ENCODE measurements at places on chromosomes 12 and 14.

DNA sequence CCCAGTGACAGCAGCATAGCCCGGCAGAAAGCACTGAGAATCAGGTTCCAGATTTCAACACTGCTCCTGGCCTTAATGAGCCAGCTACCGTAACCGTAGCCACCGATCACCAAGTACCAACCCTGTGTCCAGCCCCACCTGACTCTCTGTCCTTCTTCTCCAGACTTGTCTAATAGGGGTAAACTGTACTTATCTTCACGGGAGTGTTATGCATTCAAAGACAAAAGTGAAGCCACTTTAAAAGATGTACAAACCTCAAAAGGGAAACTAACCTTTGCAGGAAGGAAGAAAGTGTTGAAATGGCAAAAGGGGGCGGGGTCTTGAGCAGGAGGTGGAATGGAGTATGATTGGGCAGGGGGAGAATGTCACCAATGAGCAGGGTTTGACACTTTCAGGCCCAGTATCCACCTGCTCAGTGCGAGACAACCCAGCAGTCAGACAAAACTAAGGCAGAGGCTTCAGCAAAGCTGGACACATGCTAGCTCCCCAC is 226.1 kb downstream of the CHST11 start:
- no peak for DNase-seq

DNA sequence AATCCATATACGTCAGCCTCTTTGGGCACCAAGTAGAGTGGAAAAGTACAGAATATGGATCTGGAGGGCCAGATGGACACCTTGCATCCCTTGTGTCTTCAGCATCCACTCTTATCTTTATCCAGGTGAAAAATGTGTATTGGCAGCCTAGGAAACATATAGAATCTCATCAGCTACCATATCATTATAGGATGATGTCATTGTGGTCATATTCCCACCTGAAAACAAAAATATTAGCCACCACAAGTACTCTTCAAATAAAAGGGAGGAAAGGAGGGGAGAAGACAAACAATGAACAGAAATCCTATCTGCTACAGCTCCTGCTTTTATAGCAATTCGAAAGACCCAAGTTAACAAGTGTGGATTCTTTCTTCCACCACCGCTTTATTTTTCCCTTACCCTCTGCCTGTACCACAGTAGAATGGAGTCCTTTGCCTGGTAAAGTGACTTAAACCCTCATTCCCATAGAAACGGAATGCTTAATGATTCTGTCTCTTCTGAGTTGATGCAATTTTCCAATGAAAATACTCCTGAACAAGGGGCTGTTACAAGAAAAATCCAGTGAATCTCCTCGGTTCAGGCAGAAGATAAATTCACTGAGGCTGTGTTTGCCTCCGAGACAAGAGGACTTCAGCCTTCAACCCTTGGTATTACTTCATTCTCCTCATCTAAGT is 13.8 kb upstream of the IL26 start:
- no peak for DNase-seq

DNA sequence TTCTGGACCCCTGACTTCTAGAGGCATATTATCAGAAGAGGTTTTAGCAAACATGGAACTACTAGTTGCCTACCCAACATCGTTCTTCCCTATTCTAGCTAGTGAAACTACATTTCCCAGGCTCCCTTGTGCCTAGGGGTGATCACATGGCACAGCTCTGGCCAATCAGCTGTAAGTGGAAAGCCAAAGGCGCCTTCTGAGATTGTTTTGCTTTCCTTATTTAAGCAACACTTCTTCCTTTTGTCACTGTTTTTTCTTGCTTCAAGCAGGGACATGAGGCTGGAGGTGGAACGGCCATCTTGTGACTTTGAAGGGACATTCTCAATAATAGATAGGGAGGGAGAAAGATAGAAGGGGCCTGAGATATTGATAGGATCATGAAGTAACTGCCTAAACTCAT is 136.7 kb downstream of the ZNF664 start:
- DNase-seq, result no peak

DNA sequence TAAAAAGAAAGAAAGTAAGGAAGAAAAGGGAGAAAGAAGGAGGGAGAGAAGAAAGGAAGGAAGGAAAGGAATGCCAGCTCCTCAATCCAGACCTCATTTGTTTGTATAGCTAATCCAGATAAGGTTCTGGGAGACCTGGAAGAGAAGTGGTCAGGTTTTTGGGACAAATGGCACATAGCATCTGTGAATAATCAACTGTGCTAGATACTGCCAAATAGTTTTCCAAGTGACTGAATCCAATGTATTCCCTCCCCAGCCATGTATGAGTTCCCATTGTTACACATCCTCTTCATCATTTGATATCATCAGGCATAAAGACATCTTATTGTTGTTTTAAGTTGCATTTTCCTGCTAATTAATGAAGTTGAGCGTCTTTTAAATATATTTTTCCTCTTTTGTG is 18.6 kb upstream of the PTGR2 start:
- no peak for DNase-seq

DNA sequence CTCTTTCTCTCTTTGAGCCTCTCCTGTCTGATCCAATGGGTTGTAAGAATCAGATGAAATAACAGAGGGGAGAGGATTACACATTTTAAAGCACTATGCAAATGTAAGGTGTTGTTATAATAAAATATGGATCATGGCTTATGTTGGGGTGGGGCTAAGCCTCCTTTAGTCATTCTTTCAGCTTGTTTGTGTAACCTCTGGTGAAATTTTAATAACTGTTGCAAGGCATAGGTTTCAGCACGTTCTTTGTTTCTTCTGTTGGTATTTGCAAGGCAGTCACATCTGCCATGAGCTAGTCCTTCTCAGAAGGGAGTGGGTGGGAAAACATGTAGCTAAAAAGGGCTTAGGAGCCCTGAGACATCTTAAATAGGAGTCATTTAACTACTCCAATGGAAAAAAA is 74.8 kb upstream of the FRMD6 start:
- DNase-seq, result no peak

GRCh38 chr14:99612071-99612737 is 8.2 kb upstream of the CCDC85C start:
- peak; percentile 11 for DNase-seq

GRCh38 chr12:114339626-114340025 is 66.3 kb downstream of the TBX5 start:
- DNase-seq, result no peak

DNA sequence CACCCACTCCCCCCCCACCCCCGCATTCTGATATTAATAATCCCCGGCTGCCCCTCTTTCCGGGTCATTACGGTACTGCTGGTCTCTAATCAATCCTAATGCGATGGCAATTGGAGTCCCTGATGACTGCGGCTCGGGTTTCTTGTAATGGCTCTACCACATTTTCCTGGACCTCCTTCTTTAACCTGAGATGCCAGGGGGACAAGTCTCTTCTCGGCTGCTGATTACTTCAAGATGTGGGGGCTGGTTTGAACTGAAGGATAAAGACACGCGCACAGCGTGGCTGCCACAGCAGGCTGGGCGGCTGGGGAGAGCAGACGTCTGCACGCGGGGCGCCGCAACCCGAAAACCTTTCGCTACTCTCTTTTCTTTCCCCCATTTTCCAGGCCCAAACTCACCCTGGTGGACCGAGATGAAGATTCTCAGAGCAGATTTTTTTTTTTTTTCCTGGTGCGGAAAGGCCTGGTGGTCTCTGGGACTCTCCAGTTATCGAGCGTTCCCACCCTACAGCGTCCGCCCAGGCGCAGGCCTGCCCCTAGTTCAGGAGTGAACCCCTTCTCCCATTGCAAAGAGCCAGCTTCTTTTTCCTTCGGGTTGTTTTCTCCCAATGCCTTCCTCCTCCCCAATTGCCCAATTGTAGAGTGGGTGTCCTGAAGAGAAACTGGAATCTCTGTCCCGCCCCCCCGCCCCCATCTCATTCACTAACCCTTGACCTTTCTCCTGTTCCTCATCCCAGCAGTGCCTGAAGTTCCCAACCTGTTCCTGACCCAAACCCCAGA is 6.0 kb upstream of the SIX1 start:
- no peak for DNase-seq

GRCh38 chr14:70047598-70048312 is 141.0 kb downstream of the SLC8A3 start:
- DNase-seq, result no peak

DNA sequence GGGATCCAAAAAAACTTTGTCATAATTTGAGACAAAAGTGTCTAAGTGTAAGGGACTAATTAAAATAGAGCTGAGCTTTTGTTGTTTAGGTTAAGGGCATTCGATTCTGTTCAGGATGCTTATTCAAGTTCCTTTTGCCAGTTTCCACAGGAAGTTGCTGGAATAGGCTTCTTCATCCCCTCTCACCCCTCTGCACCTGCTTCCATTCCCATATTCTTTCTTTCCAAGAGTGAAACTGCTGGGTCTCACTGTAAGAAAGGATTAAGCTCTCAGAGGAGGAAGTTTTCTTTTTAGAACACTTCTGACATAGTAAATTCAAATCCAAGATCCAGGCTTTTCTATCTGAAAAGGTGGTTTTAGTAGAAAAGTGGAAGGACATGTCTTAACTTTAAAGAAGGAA is 61.4 kb downstream of the POLR3B start:
- DNase-seq, result no peak

GRCh38 chr14:95490138-95490509 is 26.3 kb downstream of the SYNE3 start:
- peak; percentile 88 for DNase-seq

GRCh38 chr14:91899213-91899612 is 31.9 kb upstream of the TC2N start:
- no peak for DNase-seq

GRCh38 chr14:44353805-44354204 is 153.3 kb downstream of the FSCB start:
- no peak for DNase-seq

DNA sequence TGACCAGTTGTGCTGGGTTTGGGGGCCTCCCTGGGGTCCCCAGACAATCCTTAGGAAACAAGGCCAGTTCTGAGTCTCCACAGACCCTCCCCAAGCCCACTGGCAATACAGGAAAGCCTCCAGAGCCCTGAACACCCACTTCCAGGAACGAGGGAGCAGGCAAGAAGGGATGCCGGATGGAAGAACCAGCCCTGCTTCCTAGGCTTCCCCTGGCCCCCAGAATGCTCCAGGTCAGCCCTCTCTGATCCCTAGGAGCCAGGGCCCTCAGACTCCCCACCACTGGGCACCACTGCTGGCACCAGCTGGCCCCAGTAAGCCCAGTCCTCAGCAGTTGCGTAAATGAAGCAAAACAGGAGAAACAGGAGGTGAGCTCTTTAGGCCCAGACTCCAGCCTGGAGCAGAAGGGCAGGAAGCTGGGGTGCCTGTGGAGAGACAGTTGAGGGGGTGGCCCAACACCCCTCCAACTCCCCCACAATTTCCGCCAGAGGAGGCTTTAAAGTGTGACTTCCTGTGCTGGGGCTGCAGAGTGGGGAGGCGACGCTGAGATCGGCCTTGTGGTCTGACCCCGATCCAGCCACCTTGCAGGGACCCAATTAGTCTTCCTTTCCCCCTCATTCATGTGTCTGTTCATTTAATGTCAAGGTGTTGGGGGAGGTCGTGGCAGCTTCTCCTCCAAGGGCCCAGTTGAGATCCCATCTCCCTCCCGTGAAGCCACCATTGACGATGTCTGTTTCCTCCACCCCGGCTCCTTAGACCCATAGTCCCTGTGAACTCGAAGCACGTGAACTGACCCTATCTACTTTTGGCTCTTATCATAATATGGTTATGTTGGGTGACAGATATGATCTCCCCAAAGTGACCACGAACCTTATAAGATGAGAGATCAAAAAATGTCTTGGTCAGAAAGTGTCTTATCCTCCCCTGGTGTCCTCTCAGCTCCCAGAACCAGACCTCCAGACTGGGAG is 4.7 kb downstream of the TNFRSF1A start:
- DNase-seq, result no peak

DNA sequence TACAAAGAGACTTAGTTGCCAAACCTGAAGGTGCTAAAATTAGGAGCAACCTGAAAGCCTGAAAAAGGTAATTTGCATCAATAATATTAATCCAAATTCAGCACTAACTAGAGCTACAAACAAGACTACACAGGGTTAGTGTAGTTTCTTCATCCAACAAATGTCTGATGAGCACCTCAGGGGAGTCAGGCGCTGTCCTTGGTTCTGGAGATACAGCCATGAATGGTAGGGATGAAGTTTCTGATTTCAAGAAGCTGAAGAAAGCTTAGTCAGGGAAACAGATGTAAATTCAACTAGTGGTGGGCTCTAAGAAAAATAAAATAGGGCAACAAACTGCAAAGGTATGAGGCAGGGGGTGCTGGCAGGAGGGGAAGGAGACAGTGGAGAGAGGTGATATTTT is 266.3 kb downstream of the GLT1D1 start:
- no peak for DNase-seq

- DNase-seq, result no peak
Observed at GRCh38 chr12:67471810-67472209, 176.7 kb upstream of the DYRK2 start.

DNA sequence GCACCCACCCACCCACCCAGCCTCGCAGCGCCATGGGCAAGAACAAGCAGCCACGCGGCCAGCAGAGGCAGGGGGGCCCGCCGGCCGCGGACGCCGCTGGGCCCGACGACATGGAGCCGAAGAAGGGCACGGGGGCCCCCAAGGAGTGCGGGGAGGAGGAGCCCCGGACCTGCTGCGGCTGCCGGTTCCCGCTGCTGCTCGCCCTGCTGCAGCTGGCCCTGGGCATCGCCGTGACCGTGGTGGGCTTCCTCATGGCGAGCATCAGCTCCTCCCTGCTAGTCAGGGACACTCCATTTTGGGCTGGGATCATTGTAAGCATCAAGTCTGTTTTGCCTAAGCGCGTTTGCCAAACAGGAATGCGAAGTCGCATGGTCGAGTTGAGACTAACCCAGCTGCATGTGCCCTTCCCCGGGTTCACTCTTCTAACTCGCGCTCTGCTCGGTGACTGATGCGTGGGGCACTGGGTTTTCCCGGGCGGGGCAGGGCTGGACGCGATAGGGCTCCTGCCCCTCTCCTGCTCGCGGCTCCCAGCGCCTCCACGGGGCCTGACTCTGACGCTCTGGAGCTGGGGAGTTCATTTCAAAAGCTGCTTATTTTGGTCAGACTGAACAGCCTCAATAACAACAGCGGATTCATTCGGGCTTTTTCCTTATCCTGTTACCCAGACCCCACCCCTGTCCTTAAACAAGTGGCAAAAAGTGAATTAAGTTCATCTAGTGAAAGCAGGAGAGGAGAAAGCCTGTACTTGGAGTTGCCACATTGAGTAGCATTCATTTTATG is 458 bp downstream of the SSPN start:
- DNase-seq, result no peak

DNA sequence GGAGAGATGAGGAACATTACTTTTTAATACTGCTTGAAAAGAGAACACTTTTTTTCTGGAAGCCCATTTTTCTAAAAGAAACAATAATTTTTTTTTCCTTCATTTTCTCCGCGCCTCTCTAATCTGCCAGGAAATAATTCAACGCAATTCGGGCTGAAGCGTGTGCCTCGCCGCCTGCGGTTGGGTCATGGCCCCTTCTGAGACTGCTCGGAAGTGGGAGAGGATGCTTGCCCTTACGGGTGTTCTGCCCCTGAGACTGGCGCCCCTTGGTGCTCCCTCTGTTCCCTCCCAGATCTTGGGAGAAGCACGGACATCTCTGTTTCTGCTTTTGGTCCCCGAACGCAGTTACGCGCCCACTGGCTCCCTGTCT is 332 bp upstream of the TBC1D30 start:
- DNase-seq, result no peak

- no peak for DNase-seq
Observed at GRCh38 chr12:54565310-54565985, 16.0 kb downstream of the PDE1B start.

GRCh38 chr14:72513965-72514659 is 379.8 kb downstream of the DPF3 start:
- no peak for DNase-seq

- DNase-seq, result no peak
Observed at GRCh38 chr12:113425960-113426453, 3.8 kb downstream of the SDSL start.
